ENCODE measurements at places on chromosomes 3 and 15. TPM values are rescaled to one million over a fixed set of nuclear protein-coding genes. Genes with fewer than 3 reads are reported as not detected.

The TEX9 gene
- 5.4 TPM for total RNA-seq

The SLC28A1 gene
- not detected for total RNA-seq

The TGM4 gene
- total RNA-seq = 0.18 TPM

The CADPS gene
- not detected for total RNA-seq

The REC114 gene
- not detected for total RNA-seq

The LDHAL6B gene
- total RNA-seq = not detected

The DNAJA4 gene
- not detected for total RNA-seq

The ESYT3 gene
- total RNA-seq = 0.70 TPM

The KLHL6 gene
- total RNA-seq = not detected

The CSK gene
- 55.9 TPM for total RNA-seq

The PP2D1 gene
- not detected for total RNA-seq

The ROPN1 gene
- total RNA-seq = not detected

The GABRA5 gene
- total RNA-seq = 114 TPM

The MUC20 gene
- 0.75 TPM for total RNA-seq

The IQCF5 gene
- not detected for total RNA-seq

The CELF6 gene
- total RNA-seq = 0.16 TPM

The KIF7 gene
- 5.0 TPM for total RNA-seq

The PLA2G4B gene
- 2.2 TPM for total RNA-seq

The C3orf49 gene
- not detected for total RNA-seq

The CEP152 gene
- total RNA-seq = 3.7 TPM

The CCK gene
- total RNA-seq = 1.1 TPM

The PLOD2 gene
- 111 TPM for total RNA-seq

The NR1I2 gene
- not detected for total RNA-seq

The CALML4 gene
- 8.5 TPM for total RNA-seq

The AADACL2 gene
- total RNA-seq = not detected

The STRIT1 gene
- not detected for total RNA-seq

The UCN2 gene
- 8.5 TPM for total RNA-seq

The GP5 gene
- total RNA-seq = not detected

The DPPA2 gene
- total RNA-seq = not detected

The OXTR gene
- total RNA-seq = 10.4 TPM

The SRGAP3 gene
- 0.59 TPM for total RNA-seq

The C2CD4B gene
- total RNA-seq = 0.31 TPM

The PLSCR2 gene
- total RNA-seq = not detected

The TMC3 gene
- total RNA-seq = not detected

The SAMMSON gene
- total RNA-seq = not detected

The DLEC1 gene
- not detected for total RNA-seq
